LoVo (cell line): ENCODE measurements at places on chromosomes 2 and 18.

- DNase-seq: no peak
Observed at GRCh38 chr2:6164986-6165747, 473.0 kb downstream of the SOX11 start.

DNA sequence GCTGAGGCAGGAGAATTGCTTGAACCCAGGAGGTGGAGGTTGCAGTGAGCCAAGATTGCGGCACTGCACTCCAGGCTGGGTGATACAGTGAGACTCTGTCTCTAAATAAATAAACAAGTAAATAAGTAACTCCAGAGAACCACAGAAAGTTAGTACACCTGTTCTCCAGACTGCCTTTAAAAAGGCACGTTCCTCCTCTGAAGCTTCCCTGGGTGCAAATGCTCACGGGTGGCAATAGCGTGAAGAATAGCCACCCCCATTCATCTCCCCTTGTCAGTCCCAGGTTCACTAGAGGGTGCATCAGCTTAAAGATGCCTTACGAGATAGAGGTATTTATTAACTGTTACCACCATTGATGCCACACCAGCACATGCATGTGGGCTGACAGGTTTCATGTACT, 64.3 kb upstream of the RTN4 start:
- no peak for DNase-seq

GRCh38 chr2:176753752-176754474, 458.7 kb upstream of the HNRNPA3 start:
- DNase-seq: no peak

DNA sequence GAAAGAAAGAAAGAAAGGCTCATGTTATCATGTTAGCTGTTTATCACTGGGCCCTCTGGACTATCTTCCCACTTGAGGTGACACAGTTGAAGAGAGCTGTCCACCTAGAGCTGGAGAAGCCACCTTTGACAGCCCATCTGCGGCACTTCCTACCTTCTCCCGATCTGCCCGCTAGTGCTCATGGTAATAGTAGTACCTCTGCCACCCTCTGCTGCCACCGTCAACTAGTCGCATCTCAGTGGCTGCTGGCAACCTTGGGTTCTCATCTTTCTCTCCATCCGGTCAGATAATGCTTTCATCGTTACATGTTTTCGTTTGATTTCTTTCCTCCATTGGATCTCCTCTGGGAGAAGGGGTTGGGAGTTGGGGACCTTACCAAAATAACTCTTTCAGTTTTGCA, 63.2 kb upstream of the COPS8 start:
- DNase-seq: no peak

DNA sequence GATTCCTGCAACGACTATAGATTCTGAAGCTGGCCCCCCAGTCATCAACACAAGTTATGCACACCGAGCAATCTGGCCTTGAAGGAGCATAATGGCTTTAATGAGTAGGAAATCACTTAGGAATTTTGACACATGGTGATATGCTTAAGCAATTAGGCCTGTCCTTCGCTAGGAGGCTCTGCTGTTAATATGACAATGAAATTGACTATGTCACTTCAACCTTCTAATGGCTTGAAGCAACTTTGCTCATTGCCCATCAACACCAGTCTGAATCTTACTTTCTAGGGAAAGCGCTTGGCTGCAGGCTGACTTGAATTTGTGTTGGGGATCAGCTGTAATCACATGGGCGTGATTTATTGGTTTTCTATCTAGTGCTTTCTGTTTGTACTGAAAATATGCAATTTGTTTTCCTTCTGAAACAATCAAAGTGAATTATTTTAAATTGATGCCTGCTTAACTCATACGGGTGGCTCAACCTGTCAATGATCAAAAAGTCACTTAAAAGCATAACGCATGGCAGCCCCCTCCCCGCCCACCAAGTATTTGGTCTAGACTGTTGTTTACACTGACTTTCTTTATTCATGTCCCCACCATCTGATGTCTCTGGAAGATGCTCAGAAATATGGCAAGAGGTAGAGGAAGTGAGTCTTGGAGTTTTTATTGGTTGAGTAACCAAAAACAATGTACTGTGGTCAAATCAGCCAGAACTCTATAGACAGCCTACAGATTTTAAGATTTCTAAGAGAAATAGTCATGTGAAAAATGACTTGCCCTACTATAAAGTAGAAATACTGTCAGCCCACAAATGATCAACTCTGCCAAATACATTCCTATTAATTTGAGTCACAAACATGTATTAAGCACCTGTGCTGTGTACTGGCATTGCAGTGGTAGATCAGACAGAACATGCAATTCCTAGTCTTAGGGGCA, 344.9 kb downstream of the RBM43 start:
- DNase-seq: no peak

GRCh38 chr2:85743304-85743978, 10.3 kb upstream of the ATOH8 start:
- DNase-seq: no peak

DNA sequence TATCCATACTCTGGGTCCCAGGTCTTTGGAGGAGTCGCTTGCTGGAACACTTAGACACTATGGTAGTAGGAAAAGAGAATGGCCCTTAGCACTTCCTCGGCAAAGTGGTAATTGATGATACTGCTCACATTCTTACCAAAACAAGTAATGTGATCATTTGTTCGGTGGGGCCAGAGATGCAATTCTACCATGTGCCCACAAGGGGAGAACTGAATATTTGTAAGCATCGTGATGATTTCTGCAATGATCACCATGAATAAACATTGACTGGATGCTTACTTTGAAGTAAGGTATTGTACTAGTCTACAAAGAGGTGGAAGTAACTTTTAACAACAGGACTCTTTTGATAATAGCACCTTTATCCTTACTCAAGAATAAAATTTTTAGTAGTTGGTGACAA, 109.7 kb downstream of the CD8B2 start:
- no peak for DNase-seq

- no peak for DNase-seq
Observed at GRCh38 chr2:36071698-36072097, 283.9 kb upstream of the CRIM1 start.

GRCh38 chr2:3264010-3264744, 113.4 kb downstream of the EIPR1 start:
- no peak for DNase-seq

GRCh38 chr2:7010391-7011054, 93.3 kb downstream of the RNF144A start:
- no peak for DNase-seq

GRCh38 chr2:69188182-69188900, 175.4 kb downstream of the ANTXR1 start:
- DNase-seq: no peak

DNA sequence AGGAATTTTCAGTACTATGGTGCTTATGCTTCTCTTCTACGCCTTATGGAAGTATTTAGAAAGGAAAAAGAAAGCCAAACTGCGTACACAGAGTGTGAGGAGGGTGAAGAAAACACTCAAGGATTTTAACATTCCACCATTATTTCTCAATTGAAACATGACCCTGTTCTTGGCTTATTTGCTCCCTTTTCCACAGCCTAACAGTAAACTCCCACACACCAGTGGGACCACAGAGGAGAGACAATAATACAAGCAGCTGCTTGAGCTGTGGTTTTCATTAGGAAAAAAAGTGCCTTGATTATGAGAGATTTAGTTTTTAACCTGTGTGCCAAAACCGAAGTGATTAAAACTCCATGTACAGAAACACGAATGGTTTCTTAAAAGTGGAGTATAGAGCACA, 134.3 kb downstream of the MEP1B start:
- DNase-seq: no peak

GRCh38 chr2:28326469-28326805, 66.2 kb upstream of the FOSL2 start:
- DNase-seq: no peak

DNA sequence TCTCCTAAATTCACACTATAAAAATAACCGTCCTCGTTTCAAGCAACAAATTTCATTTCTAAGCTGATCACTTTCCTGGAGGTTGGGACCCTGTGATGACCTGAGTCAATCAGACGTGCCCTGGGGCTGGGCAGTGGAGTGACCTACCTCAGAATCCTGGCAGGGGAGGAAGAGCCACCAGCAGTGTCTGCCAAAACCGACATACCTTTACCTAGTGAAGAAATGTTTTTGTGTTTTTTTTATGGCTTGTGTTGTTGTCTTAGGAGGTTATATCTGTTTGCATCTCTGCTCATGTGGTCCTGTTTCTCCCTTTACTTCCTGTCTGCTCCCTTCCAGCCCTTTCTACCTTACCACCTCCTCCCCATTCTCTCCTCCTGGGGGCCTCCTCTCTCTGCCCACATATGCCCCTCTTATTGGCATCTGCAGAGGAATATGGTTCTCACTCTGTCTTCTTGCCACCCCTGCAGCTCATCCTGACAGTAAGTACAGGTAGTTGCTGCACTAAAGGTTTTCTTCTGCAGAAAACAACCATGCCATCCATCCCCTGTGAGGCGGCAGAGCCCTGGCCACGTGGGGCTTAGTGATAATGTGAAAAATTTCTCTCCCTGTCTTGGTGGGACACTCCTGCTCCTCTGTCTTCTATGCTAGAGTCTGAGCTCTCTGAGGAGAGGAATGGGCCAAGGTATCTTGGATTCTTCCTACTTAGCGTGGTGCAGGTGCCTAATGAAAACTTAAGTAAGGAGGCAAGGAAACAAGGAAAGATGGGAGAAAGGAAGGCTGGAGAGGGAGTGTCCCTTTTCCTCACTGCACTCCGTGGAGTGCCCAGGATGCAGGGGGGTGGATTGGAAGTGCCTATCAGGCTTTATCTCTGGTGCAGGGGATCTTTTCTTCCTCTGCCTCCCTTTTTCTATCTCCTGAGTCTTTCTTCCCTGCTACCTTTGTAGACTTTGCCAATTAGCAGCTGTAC, 15.4 kb downstream of the ACOXL start:
- peak; percentile 13 for DNase-seq

GRCh38 chr2:127414638-127415592, 3.3 kb upstream of the PROC start:
- DNase-seq: no peak

DNA sequence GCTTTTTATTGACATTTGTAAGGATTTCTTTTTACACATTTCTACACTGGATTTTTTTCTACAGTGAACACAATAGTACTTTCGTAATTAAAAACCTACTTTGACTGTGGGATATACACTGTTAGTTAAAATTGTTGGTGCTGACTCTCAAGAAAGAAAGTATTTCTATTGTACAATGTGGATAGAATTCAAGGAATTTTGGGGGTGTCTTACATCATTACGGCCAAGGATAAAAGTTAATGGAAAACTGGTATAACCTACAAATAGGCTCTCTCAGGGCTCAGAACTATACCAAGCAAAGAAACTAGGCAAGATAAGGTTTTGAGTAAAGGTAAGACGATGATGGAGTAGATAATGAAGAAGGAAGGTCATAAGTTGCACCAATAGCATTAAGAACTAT, 198.4 kb upstream of the PARD3B start:
- no peak for DNase-seq

DNA sequence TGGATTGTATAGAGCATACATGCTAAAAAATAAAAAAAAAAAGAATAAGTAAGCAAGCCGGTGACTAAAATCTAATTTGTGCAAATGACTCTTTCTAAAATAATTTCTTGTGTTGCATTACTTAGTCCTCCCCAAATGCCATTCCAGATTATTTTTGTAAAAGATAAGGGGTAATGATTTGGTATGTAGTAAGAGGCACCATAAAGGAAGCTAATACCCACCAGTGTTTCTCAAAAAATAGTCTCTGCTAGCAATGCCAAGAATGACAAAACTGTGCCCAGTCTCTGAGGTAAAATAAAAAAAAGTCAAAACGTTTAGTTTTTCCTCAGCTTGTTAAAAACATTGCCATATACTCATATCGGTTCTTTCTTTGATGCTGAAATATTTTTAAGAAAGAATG, 2.7 kb downstream of the METTL5 start:
- DNase-seq: no peak

DNA sequence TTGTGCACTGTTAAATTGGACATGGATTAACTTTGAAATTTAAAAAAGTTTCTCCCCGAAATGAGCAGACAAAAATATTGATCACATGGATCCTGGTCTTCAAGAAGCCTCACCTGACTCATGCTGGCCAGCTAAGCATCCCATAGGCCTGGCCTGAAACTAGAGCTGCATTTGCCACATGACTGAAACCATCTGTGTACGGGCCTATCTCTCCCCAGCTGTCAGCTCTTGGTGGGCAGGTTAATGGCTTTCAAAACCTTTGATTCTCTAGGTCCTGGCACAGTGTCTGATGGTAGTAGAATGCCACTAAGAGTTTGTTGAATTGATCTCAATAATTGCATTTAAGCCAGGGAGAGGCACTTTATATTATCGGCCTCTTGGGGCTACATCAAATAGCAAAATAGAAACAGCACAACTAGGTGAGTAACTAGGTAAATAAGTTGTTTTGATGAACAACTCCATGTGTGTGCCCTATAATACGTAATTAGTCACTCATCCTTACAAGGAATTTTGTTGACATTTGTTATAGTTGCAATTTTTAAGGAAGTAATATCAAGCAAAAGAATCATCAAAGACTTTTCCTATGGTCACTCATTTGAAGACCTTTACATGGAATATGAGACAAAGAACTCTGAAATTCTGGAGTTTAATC, 251.1 kb downstream of the SP3 start:
- DNase-seq: no peak

GRCh38 chr2:120525056-120526046, 179.4 kb downstream of the INHBB start:
- DNase-seq: peak; percentile 8

- no peak for DNase-seq
Observed at GRCh38 chr18:6401687-6402086, 13.0 kb downstream of the L3MBTL4 start.

GRCh38 chr2:222941510-222942032, 80.7 kb downstream of the ACSL3 start:
- no peak for DNase-seq

GRCh38 chr2:60633615-60634014, 80.2 kb upstream of the BCL11A start:
- DNase-seq: no peak

DNA sequence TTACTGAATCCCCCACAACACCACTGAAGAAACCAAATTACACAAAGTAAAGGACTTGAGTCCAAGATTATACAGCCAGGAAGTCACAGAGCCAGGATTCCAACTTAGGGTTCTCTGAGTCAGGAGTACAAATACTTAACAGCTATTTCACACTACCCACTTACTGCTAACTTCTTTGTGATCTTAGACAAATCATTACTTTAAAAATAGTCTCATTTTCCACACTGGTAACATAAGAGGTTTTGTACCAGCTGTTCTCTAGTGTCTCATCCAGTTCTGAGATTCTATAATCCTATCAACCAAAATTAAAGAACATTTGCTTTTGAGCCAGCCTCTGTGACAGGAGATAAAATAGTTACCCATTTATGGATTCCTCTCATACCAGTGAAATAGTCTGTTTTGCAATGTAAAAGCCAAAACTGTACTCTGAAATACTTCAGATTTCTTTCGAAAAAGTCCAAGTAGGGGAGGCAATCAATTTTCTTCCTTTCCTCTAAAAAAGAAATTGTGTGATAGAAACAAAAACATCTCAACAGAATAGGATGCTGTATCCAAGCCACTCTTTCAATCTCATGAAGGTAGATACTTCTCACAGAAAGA, 157.6 kb downstream of the LRATD1 start:
- no peak for DNase-seq
